CD4-positive, alpha-beta T cell treated with Interleukin-4 for 4 hours (primary cell): ENCODE measurements at places on chromosomes 12 and 14.
A peak's percentile ranks its signal among the peaks of the same experiment; 100 is the strongest.

GRCh38 chr14:22737052-22737451 lies 29.4 kb upstream of the OXA1L start:
- DNase-seq, result no peak

DNA sequence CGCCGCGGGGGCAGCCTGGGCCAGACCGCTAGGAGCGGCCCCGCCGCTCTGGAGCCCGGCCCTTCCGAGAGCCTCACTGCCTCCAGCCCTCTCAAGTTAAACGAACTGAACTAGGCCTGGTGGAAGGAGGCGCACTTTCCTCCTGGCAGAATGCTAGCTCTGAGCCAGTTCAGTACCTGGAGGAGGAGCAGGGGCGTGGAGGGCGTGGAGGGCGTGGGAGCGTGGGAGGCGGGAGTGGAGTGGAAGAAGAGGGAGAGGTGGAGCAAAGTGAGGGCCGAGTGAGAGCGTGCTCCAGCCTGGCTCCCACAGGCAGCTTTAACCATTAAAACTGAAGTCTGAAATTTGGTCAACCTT lies 5.3 kb downstream of the LTB4R start:
- DNase-seq, result no peak

- no peak for DNase-seq
Measured at GRCh38 chr12:53712059-53712643, 15.1 kb downstream of the CALCOCO1 start.

GRCh38 chr12:113467142-113467501 lies 4.5 kb downstream of the LHX5 start:
- DNase-seq, result no peak

GRCh38 chr12:27696293-27696652 lies at the start of gene REP15:
Gene REP15 (plus strand): TSS chr12:27696447. CDS start chr12:27696563, 116 bp downstream.
- no peak for DNase-seq

- DNase-seq, result no peak
Measured at GRCh38 chr12:111692575-111693210, 6.8 kb downstream of the ACAD10 start.

GRCh38 chr14:55103005-55103640 lies 25.9 kb upstream of the LGALS3 start:
- peak; percentile 91 for DNase-seq

- DNase-seq, result no peak
Measured at GRCh38 chr12:46487567-46488131, 115.1 kb upstream of the SLC38A2 start.

GRCh38 chr14:102046337-102047278 lies 40.2 kb downstream of the HSP90AA1 start:
- no peak for DNase-seq

DNA sequence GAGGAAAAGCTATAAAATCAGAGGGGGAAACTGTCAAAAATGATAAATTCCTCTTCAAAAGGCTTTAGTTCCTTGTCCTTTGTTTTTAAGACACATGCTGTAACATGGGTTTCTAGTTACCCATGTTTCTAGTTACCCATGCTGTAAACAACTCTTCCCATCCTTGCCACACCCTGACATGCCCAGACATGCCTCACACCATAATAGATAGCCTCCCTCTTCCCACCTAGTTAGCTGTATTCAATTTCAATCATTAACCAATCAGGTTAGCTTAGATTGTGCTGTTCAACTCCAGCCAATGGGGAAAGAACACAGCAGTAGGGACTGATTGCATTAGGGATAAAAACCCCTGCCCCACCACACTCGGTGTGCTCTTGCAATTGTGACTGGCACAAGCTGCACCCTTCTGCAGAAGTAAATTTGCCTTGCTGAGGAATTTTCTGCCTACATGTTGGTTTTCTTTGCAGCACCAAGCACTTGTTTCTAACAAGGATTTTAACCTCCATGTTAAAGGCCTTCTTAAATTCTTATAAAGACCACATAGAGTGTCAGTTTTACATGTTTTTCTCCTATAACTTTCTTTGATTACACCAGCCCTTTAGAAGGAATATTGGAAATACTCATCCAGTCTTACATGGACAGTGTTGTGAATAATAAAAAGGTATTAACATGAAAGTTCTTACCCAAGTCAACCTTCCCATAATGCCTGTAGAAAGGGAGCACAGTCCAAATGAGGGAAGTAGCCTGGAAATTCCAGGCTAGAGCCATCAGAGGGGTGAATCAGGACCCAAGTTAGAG lies 32.5 kb upstream of the LALBA start:
- DNase-seq, result no peak

DNA sequence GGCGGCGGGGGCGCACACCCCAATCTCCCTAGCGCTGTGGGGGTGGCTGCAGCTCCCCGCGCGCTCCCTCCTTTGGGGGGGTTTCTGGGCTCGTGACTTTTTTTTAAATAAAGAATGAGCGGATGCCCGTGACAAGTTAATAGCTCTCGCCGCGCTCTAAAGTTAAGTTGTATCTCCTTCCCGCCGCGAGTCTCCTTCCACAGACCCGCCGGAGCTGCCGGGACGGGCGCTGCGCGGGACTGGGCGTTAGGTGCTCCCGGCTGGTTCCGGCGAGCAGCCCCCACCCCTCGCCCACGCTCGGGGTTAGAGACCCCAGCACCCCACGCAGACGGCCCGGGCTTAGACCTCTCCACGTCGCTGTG lies 82.6 kb upstream of the HMGA2 start:
- DNase-seq, result no peak

GRCh38 chr14:51681411-51681810 lies 29.7 kb downstream of the FRMD6 start:
- no peak for DNase-seq

- DNase-seq, result no peak
Measured at GRCh38 chr14:76323331-76324050, 52.4 kb upstream of the ESRRB start.

- DNase-seq, result no peak
Measured at GRCh38 chr12:32828552-32828951, 68.0 kb downstream of the PKP2 start.

- no peak for DNase-seq
Measured at GRCh38 chr14:91910196-91910595, 37.3 kb downstream of the FBLN5 start.

- DNase-seq, result peak; percentile 71
Measured at GRCh38 chr12:123905319-123905925, 67.2 kb downstream of the CCDC92 start.

DNA sequence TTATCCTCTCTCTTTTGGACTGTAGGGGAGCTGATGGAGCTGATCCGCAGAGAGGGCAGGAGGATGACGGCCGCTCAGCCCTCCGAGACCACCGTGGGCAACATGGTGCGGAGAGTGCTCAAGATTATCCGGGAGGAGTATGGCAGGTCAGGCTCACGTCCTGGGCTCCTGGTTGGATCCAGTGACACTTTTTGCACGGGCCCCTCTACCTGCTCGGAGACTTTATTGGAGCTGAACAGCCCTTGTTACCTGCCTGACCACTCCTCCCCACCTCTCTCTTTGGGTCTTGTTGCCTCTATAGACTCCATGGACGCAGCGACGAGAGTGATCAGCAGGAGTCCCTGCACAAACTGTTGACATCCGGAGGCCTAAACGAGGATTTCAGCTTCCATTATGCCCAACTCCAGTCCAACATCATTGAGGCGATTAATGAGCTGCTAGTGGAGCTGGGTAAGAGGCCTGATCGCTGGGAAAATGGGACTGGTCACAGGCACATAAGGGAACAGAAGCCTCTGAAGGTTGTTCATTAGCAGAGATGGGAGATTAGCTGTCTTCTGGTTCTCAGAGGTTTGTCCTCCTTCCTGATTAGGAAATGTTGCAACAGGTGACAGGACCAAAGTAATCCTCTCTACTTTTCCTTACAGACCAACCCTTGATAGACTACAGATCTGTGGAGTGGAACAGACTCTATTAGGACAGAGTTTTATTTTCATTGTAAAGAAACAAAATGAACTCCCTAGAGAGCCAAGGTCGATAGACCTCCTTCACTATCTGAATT lies 718 bp downstream of the EIF2B2 start:
- no peak for DNase-seq

DNA sequence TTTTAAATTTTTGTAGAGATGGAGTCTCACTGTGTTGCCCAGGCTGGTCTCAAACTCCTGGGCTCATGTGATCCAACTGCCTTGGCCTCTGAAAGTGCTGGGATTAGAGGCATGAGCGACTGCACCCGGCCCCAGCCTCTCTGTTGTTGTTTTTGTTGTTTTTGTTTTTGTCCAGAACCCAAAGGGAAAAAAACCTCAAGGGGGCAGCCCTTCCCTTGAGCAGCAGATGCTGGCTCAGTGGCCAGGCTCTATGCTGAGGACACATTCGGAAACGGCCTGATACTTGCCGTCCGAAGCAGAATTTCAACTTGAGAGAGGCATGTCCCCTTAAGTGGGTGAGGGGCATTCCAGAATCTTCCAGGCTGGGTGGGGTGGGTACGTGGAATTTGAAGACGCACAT lies 6.7 kb downstream of the MVK start:
- no peak for DNase-seq

GRCh38 chr14:63011623-63012022 lies 33.6 kb downstream of the KCNH5 start:
- no peak for DNase-seq

- DNase-seq, result no peak
Measured at GRCh38 chr14:73264885-73265720, 27.8 kb downstream of the PAPLN start.

GRCh38 chr14:53038629-53039028 lies 87.8 kb upstream of the FERMT2 start:
- no peak for DNase-seq

GRCh38 chr12:119378903-119379302 lies 44.4 kb downstream of the CCDC60 start:
- DNase-seq, result no peak

- no peak for DNase-seq
Measured at GRCh38 chr12:14974633-14975032, 1.8 kb downstream of the PDE6H start.

DNA sequence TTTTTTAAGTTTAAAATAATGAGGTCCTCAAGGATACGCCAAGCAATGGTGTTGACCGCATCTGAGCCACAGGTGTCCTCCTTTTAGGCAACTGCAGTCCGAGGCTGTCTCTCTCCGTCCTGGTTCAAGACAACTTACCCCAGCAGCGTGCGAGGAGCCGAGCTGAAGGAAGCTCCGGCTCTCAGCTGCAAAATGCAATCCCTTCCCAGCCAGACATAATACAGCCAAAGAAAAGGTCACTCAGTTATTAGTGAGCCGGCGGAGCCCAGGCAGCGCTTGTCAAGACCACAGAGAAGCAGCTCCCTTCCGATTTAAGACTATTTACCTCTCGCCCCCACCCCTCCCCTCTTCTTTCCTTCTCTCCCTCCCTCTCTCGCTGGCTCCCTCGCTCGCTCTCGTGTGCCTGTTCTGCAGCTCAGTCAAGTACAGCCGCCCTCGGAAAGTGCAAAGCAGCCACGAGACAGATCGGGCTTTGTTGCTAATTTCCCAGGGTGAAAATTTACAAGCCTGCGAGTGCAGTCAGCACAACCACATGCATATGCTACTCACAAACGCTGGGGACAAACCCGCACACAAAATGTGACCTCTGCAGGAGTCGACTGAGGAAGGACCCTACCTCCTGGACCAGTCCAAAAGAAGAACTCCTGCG lies 363 bp upstream of the LMO3 start:
- no peak for DNase-seq
